ENCODE measurements at places on chromosomes 2 and 18.

GRCh38 chr2:105803337-105803736 is 58.6 kb downstream of the NCK2 start:
- DNase-seq = no peak

GRCh38 chr2:25341011-25341727 is 556 bp downstream of the DNMT3A start:
- no peak for DNase-seq

DNA sequence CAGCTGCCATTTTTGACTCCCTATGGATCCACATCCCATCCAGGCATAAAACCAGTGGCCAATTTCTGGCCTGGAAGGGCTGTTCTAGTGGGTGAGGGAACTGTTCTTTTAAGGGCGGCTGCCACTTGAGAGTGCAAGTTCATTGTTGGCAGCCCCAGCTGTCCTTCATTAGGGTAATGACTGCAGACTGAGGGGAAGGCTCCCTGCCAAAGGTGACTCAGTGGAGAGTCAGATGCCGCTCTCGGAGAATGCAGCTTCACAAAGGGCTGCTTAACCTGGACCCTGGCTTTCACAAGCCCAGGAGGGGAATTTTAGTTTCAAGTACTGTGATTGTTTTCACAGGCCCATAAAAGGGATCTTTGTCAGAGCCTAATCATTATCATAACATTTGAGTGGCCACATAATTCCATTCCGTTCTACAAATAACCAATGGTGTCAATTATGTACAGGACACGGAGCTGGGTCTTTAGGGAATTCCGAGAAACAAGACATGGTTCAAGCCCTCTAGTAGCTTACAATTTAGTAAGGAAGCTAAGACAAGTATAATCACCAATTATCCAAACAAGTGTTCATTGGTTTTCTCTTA is 235.7 kb downstream of the CDCA7 start:
- no peak for DNase-seq

DNA sequence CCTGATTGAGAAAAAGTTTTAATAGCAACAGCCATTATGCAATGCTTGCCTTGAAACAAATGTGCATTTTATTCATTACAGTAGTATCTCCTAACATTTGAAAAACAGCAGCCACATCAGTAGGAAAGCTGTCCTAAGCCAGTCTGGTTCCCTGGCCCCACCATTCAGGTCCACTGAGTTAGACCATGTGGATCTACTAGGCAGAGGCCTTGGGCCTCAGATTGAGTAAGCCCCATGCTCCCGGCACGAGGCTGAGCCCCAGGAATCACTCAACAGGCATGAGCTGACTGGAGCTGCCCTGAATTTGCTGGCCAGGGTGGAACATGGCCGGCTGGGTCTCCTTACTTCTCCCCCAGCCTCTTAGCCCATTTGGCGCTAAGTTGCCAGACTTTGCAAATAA is 103.4 kb downstream of the ZFP36L2 start:
- no peak for DNase-seq

- DNase-seq = peak; percentile 65
Observed at GRCh38 chr2:234290671-234291070, 206.2 kb downstream of the ARL4C start.

GRCh38 chr2:240596491-240596931 is 10.0 kb downstream of the CAPN10 start:
- DNase-seq = no peak

DNA sequence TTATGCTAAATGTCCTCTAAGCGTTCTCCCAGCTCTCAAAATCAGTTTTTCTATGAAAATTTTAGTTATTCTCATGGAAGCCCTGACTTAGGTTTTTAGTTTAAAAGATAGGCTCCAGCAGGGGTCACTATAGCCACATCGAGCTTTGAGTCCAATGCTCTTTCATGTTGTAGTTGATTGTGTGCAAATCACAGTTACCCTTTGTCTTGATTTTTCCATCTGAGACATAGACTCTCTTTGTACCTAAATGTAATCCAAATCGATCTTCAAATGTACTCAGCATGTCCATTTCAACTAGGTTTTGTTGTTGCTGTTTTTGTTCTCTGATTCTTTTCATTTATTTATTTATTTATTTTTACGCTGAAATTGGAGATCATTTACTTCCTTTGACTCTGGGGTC is 26.4 kb upstream of the MSTN start:
- no peak for DNase-seq

- no peak for DNase-seq
Observed at GRCh38 chr2:18792684-18793083, 203.3 kb upstream of the NT5C1B start.

GRCh38 chr2:105600602-105600948 is 144.1 kb upstream of the NCK2 start:
- no peak for DNase-seq

DNA sequence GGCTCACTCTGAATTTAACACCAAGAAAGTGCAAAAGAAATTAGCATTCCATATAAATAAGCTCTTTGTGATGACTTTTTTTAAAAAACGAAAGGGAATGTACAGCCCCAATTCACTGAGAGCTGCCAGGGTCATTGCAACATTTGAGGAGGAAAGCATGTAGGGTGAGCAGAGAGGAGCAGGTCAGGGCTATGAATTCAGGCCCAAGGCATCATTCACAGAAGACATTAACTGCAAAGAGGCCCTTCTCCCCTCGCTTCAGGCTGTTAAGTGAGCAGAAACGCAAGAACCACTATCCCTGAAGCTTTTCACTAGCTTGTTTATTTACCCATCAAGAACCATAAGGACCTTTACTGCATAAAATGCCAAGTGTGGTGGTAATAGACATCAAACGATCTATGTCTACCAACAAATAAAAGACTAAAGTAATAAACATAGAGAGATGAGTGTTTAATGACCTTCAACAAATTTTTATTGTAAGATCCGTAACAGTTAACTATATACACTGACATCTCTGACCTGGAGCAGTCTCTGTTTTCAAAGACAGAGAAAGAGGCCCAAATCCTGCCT is 333.1 kb upstream of the HNRNPA3 start:
- no peak for DNase-seq

DNA sequence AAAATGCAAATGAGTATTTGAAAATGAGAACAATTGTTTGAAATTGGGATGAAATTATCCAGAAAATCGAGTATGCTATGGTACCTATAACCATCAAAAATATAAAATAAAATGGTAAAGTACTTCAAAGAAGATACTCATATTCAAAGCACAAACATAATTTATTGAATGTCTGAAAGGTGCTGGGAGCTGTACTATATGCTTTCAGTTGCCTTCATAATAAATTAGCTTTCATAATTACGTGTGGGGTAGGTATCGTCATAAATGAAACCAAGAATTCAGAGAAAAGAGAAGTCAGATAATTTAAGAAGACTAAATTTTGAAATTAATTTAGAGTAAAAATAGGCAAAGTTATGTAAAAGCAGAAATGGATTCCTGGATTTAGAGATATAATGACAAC is 721.9 kb upstream of the ACVR2A start:
- no peak for DNase-seq

DNA sequence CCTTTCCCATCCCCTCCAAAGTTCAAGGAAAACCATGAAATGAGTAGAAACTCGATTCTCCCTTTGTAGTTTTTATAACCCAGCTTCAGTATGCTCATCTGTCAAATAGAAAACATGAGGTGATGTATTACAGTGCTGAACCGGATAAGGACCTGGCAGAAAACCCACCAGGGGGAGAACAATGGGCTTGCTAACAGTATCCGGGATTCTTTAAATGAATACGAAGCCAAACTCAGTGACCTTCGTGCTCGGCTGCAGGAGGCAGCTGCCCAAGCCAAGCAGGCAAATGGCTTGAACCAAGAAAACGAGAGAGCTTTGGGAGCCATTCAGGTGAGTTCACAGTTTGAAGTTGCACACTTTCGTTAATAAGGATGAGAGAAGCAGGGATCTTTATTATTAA is 113.6 kb upstream of the TTC39C start:
- no peak for DNase-seq

DNA sequence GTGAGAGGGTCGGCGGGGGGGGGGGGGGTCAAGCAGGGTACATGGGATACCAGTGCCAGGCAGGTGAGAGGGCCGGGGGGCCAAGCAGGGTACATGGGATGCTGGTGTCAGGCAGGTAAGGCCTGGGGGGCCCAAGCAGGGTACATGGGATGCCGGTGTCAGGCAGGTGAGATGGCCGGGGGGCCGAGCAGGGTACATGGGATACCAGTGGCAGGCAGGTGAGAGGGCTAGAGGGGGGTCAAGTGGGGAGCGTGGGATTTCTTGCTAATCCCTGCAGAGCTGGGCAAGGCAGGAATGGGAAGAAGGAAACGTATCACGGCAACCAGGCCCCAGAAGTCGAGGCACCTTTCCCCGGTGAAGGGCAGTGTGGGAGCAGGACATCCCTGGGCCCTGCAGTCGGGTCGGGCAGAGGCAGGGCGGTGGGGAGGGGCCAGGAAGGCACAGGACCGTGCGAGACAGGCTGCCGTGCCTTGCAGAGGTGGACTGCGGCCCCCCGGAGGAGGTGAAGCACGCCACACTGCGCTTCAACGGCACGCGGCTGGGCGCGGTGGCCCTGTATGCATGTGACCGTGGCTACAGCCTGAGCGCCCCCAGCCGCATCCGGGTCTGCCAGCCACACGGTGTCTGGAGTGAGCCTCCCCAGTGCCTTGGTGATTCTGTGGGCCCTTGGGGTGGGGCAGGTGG is 49.3 kb downstream of the MTERF4 start:
- DNase-seq = no peak

DNA sequence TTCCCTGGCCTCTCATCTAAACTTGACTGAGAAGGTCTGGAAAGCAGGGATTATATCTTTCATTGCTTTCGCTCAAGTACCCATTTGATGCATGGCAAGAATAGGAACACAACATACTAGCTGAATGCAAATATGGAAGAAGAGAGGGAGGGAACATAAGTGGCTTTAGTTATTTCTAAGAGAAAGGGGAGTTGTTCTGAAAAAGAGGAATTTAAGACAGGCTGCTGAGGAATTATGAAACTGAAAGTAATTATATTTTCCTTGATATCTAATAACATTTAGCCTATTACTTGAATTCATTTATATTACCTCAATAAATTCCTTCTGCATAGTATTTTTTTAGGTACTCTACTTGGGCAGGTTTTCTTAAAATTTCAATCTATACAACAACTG is 105.8 kb upstream of the TTN start:
- DNase-seq = no peak

GRCh38 chr2:165868211-165868610 is 74.2 kb upstream of the GALNT3 start:
- DNase-seq = no peak

- no peak for DNase-seq
Observed at GRCh38 chr18:47260120-47260923, 8.9 kb upstream of the SKOR2 start.

DNA sequence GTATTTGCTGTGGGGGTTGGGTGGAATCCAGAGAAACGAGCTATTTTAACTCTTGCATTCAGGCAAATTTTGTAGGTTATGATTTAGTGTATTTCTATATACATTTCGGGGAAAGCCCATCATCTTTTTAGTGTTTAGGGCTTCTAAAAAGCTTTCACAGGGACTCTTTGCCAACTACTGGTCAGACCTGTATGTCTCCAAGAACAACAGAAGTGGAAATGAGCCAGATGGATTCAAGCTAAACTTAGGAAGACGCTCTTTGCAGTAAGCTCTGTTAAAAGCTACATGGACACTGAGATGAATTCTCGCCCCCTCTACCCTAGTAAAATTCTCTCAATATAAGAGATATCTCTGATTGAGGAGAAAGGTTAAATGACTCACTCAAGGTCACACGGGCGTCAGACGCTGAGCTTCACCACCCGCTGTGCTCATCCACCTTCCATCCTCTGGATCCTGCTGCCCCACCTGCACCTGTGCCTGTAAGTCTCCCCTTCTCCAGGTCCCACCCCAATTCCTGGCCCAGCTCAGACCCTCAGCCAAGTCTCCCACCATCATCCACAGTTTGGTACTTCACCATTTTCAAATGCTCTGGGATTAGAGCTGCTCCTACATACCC is 85.6 kb downstream of the MARCHF4 start:
- no peak for DNase-seq

DNA sequence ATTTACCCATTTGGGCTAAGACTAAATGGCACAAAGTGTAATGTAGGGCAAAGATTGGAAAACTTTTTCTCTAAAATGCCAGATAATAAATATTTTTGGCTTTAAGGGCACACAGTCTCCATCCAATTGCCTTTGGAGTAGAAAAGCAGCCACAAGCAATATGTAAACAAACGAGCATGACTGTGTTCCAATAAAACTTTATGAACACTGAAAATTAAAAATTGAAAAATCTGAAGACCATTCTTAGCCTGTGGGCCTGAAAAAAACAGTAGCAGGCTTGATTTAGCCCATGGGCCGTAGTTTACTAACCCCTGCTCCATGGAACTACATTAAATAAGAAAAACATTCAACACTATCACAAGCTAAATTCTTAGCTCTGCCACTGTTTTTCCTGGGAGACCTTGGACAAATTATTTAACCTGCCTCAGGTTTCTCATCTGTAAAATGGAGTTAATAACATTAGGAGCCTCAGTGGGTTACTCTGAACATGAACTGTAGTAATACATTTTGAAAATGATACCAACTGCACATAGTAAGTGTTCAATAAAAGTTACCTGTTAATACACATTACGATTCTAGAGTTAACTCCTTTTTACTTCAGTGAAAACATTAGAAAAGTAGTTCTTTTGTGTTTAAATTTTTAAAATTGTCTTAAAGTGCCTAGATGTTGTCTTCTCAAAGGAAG is 1.3 kb downstream of the IFIH1 start:
- DNase-seq = no peak

- DNase-seq = no peak
Observed at GRCh38 chr2:30392097-30392496, 54.9 kb upstream of the LCLAT1 start.

- DNase-seq = no peak
Observed at GRCh38 chr2:120862201-120863060, 126.8 kb downstream of the GLI2 start.

- DNase-seq = no peak
Observed at GRCh38 chr18:59650266-59650820, 46.9 kb downstream of the CCBE1 start.

GRCh38 chr18:7524786-7525185 is 42.3 kb upstream of the PTPRM start:
- DNase-seq = no peak

DNA sequence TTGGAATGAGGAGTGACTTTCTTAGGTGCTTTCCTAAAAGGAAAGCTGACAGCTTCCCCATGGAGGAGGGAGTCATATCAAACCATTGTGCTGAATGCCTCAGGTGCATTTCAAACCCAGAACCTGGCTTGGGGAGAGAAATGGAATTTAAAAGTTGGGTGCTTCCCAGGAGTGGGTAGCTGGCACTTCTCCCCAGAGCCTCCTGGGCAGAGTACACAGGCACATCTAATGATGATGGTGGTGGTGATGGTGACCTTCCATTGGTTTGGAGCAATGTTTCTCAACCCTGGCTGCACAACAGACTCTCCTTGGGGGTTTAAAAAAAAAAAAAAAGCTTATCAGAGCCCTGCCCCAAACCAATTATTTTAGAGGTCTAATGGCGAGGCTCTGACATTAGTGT is 8.3 kb downstream of the FOSL2 start:
- DNase-seq = no peak

- DNase-seq = no peak
Observed at GRCh38 chr2:121245120-121245820, 39.7 kb downstream of the TFCP2L1 start.

DNA sequence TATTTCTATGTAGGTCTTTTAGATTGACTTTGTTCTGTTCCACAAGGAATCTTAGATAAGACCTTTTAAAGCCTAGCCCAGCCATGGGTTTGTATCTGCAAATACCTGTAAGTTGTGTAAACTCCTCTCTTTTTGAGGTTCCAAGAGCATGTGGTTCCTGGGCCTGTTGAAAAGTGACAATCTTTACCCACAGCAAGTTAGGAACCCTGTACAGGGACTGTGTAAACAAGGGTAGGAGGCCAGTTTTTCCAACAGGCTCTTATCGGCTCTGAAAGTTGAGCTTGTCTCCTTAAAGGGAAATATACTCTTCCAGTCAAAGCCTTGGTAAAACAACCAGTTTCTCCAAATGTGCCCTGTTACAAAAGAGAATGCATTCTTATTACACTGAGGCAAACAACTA is 15.3 kb upstream of the ASXL3 start:
- no peak for DNase-seq

Measured in activated CD8-positive, alpha-beta memory T cell treated with anti-CD3 and anti-CD28 coated beads for 4 hours (primary cell).